ENCODE measurements at places on chromosomes 7 and 10. TPM values are rescaled to one million over a fixed set of nuclear protein-coding genes. Genes with fewer than 3 reads are reported as not detected.

Gene FANK1
- 8.5 TPM for polyA plus RNA-seq

Gene CYP26C1
- 0.09 TPM for polyA plus RNA-seq

DNA sequence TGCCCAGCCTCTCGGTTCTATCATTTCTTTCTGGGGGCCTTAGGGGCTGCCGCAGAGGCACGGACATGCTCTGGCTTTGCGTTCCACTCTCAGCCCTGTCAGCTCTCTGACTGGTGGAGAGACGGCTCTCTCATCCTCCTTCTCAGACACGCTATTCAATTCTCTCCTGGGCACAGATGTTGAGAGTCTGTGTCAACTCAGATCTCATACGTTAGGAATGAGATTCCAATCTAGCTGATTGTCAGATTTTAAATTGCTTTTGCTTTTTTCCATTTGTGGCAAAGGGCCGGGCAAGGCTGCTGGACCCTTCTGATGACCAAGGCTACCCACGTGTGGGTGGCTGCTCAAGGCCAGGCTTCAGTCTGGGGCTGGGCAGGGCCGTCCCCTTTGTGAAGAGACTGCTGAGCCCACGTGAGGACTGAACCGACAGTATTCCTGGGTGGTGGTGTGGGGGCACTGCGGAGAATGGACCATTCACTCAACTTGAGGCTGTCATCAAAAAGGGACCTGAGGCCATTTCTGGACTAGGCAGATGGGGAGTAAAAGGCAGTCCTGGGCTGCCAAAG is 71.5 kb downstream of the CLEC2L start:
- no peak for DNase-seq

DNA sequence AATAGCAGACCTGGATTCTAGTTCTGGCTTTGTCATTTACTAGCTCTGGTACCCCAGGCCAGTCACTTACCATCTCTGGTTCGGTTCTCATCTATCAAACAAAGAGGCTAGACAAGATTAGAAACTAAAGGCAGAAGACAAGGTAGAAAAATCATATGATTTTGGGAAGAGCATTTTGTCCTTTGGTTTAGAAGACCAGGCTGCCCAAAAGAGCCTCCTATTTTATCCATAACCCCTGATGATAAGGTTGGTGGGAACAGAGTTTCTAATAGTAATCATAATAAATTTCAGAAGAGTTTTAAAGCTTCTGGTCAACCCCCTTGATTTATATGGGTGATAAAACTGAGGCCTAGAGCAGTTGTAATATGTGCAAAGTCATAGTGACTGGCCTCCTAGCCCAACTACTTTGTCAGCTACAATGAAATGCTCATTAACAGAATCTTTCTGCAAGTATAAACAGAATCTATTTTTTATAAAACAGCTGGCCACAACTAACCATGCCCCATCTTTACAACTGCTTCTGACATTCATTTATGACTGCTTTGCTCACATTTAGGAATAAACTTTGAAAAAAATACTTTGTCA is 23.4 kb downstream of the COX15 start:
- peak; percentile 30 for DNase-seq

DNA sequence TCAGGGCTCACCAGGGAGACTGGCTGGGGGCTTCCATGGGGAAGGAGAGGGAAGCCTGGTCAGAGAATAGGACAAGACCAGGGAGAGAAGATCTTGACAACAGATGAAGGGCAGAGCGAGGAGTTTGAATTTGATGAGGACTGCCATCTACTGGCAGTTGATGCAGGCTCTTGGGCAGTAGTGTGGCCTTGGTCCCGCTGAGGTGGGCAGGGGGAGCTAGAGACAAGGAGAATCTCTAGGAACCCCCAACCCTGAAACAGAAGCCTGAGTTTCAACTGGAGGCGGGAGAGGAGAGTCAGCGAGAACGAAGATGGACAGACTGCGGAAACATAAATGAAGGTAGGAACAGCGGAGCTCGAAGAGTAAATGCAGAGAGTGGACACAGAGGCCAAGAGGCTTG is 81.0 kb downstream of the PPP1R3C start:
- DNase-seq, result peak; percentile 59

DNA sequence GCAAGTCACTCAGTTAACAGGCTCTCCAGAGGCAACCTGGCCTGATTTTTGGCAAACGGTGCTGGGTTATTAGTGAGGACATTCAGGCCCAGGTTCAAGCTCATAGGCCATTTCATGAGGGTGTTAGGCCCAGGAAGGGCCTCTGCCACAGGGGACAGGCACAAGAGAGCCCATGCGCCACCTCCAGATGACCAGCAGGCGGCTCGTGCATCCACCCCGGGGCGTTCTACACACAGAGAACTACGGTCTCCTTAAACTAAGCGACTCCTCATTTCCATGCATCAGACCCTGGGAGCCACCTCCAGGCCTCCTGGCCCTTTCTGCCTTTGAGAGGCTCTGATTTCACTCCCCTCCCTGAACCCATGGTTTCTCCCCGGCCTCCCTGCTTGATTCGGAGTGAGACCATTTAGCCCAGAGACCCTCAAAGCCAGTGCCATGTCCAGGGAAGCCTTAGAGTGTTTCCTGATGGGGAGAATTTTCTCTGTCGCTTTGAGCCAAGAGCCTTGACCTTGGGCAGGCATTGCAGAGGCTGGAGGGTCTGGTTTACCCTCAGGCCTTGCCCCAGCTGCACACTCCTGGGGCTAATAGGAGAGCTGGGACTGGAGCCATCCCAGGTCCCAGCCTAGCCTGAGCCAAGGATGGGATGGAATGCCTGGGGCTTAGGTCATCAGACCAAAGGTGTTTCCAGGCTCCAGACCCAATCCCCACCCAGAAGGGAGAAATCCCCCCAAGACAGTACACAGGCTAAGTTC is 188.0 kb downstream of the GRID1 start:
- DNase-seq, result no peak

Gene HILPDA
- 19.0 TPM for polyA plus RNA-seq

GRCh38 chr7:105118612-105119600 is 104.9 kb downstream of the KMT2E start:
- DNase-seq, result no peak

Gene ACBD5
- polyA plus RNA-seq, result 41.2 TPM

GRCh38 chr7:36547416-36547815 is 157.8 kb downstream of the ANLN start:
- DNase-seq, result peak; percentile 2

DNA sequence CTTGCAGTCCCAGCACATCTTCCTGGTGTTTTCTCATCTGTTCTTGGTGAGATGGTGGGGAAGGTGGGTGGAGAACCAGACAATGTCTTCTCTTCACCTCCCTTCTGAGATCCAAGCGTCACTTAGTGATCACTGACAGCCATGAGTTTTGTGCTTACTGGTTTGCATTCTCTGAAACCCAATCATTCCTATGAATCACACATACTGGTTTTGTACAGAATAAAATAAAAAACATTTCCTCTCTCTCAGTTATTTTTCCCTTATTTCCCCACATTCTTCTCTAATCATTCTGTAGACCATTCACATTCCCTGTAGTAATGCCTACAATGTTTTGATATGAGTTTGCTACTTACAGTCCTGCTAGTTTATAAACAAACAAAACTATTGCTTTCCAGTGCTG is 143.8 kb upstream of the SLC13A1 start:
- DNase-seq, result no peak

Gene ASB10
- not detected for polyA plus RNA-seq

DNA sequence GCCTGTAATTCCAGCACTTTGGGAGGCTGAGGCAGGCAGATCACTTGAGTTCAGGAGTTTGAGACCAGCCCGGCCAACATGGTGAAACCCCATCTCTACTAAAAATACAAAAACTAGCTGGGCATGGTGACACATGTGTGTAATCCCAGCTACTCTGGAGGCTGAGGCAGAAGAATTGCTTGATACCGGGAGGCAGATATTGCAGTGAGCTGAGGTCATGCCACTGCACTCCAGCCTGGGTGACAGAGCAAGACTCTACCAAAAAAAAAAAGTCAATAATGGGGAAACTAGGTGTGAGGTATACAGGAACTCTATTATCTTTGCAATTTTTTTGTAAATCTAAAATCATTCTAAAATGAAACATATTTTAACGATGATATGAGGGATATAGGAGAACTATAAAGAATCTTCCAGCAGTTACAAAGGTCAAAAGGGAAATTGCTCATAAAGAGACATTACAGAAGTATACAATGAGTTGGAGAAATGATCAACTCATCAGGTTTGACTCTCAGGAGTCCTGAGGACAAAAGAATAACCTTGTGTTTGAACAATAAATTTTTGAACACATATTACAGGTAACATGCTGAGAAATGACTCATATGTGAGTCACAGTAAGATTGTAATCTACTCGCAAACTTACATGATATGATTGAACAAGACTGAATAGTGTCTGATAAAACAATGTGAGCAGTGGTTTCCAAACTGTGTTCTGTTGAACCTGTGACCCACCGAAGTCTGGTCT is 272.6 kb downstream of the FGFR2 start:
- DNase-seq, result no peak

Gene LEP
- 0.20 TPM for polyA plus RNA-seq

GRCh38 chr7:34011696-34012095 is 106.4 kb downstream of the BMPER start:
- no peak for DNase-seq
